ENCODE measurements at places on chromosomes 7 and 10. TPM values are rescaled to one million over a fixed set of nuclear protein-coding genes. Genes with fewer than 3 reads are reported as not detected.

DNA sequence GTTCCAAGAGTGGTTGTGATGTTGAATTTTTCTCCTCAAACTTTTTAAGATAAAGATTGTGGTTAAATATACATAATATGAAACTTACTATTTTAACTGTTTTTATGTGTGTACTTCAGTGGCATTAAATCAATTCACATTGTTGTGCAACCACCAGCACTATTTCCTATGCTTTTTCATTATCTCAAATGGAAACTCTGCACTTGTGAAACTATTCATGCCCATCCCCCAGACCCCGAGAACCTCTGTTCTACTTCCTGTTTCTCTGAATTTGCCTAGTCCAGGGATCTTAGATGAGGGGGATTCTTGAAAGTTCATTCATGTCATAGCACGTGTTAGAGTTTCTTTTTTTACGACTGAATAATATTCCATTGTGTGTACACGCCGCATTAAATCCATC, 67.0 kb downstream of the WDR37 start:
- H3K36me3 ChIP-seq: peaks cover 17% of the 10 kb centered on the region
- no peak overlapping the region for H3K4me3 ChIP-seq
- H3K4me1 ChIP-seq: no peaks in the 10 kb centered on the region
- DNase-seq: no peak
- no peaks in the 10 kb centered on the region for H3K27me3 ChIP-seq
- no peak overlapping the region for H3K27ac ChIP-seq

DNA sequence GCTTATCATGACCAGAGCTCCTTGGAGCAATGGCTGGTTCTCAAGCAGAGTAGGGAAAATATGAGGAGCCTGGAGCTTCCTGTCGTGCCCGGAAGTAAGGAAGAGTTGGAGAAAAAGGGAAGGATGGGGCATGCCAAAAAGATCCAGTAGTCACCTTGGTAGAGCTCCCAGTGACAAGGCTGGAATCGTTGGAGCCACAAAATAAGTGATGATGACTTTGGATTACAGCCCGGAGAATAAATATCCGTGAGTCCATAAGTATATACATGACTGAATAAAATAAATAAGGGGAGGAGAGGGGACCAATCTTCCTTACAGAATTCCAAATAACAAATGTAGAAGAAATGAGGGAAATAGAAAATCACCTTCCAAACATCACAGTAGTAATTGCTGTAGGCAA, 29.3 kb downstream of the LMTK2 start:
- H3K4me3 ChIP-seq: no peak overlapping the region
- H3K27me3 ChIP-seq: no peaks in the 10 kb centered on the region
- H3K4me1 ChIP-seq: peaks cover 10% of the 10 kb centered on the region
- DNase-seq: no peak
- no peak overlapping the region for H3K27ac ChIP-seq

DNA sequence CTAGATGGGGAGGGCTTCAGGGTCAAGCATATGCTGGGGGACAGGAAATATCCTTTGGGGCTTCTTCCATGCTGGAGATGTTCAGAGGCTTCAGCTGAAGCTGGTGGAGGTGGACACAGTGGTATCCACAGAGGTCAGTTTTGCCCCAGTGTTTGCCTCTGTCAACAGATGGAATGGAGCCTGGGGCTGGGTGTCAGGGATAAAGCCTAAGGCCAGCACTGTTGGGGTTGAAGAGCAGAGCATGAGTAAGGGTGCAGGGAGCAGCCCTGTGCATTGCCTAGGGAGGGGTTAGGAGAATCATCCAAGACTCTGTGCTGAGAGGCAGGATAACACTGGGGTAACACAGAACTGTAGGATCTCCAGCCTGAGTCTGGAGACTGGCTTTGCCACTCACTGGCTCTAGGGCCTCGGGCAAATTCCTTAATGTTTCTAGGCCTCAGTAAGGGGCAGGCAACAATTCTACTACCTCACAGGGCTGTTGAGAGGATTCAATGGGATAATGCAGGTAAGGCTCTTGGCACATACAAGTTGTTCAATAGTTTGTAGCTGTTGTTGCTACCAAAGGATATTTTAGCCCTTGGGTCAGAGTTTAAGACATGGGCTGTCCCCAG, 21.8 kb upstream of the MYL7 start:
- no peaks in the 10 kb centered on the region for H3K36me3 ChIP-seq
- no peaks in the 10 kb centered on the region for H3K4me1 ChIP-seq
- no peak overlapping the region for H3K27ac ChIP-seq
- no peak overlapping the region for H3K4me3 ChIP-seq

DNA sequence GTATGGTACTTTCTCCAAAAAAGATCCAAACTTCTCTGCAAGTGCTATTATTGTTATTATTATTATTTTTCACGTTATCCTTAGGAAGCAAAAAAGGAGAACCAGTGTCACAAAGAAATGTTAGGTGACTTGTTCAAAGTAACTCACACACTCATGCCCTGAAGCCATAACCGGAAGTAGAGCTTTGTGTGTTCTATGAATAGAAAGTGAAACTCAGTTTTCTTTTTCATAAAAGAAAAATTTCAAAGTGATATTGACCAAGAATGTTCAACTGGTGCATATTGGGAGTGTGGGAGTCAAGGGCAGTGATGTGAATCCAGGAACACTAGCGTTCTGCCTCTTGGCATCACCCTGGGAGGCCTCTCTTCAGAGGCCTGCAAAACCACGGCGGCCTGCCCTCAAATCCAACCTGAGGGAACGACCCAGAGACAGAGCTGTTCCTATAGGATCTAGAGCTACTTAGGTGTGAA, 106.1 kb downstream of the PRKCQ start:
- DNase-seq: peak; percentile 38
- no peaks in the 10 kb centered on the region for H3K36me3 ChIP-seq
- H3K4me3 ChIP-seq: no peak overlapping the region

ADAM22 gene
- 0.94 TPM for polyA plus RNA-seq

DNA sequence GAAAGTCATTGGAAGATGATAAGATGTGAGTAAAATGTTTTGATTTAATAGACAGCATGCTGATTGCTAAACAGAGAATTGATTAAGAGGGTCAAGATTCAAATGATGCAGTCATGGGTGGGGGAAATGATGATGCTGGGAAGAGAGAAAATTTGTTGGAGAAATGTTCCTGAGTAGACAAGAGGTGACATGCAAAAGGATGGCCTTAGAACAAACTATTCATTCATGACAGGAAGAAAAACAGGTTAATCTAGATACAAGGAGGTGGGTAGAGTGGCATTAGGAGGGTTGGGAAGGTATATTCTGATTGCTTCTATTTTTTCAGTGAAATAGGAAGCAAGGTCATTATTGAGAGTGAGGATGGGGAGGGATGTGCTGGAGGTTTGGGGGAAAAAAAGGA, 146.7 kb downstream of the SEM1 start:
- H3K36me3 ChIP-seq: no peaks in the 10 kb centered on the region
- no peaks in the 10 kb centered on the region for H3K27me3 ChIP-seq
- H3K4me1 ChIP-seq: no peaks in the 10 kb centered on the region
- no peak for DNase-seq
- no peak overlapping the region for H3K4me3 ChIP-seq
- no peak overlapping the region for H3K27ac ChIP-seq

DNA sequence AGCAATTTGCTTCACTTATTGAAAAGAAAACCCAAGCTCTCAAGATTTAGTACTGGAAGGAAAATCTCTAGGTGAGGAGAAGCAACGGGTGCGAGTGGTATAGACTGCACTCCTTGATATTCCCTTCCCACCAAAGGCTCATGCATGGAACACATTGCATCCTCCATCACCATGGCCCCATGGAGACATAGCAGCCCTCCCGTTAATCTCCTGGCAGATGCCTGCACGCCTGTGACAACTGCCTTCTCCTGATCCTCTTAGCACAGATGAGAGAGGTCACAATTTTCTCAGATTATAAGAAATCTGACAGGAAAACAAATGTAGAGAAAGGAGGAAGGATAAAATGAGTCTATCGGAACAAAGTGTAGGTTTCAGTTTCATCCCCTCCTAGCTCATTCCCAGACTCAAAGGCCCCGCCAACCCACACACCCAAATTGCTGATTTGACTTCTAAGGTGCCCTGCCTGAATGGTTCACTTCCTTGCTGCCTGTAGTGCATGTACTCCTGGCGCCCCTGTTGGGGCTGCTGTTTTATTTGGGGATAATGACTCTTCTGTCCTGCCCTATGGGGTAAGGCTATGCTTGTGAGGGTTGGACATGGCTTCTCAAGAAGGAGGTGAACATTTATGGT, 50.0 kb downstream of the PLXNA4 start:
- H3K27me3 ChIP-seq: no peaks in the 10 kb centered on the region
- DNase-seq: no peak
- H3K36me3 ChIP-seq: no peaks in the 10 kb centered on the region

- peak overlapping the region; percentile 52 for H3K27ac ChIP-seq
- H3K4me3 ChIP-seq: no peak overlapping the region
- no peaks in the 10 kb centered on the region for H3K27me3 ChIP-seq
- DNase-seq: peak; percentile 79
These were observed 62.8 kb upstream of the MYL10 start for GRCh38 chr7:101691822-101692384.

- H3K36me3 ChIP-seq: peaks cover 2% of the 10 kb centered on the region
- H3K27ac ChIP-seq: no peak overlapping the region
- no peaks in the 10 kb centered on the region for H3K4me1 ChIP-seq
- H3K27me3 ChIP-seq: no peaks in the 10 kb centered on the region
- no peak overlapping the region for H3K4me3 ChIP-seq
- DNase-seq: no peak
These were observed 65.8 kb downstream of the SLC18A2 start for GRCh38 chr10:117306674-117307073.

DNA sequence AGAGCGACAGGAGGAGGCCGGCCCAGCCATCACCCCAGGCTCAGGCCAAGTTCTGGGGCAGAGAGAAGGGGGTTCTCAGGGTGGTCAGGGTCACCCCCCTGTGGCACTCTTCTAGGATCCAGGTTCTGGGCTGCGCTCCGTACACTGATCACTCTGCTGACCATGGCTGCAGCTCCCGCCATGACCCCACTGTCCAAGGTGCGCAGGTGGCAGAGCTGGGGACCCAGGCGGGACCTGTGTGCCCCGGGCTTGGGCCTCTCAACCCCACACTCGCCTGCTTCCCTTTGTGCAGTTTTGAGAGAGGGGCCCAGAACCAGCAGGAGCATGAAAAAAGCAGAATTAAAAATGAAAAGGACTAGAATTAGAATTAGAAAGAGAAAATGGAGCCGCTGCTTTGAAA, 227.1 kb downstream of the FANK1 start:
- no peak for DNase-seq
- no peaks in the 10 kb centered on the region for H3K27me3 ChIP-seq
- no peak overlapping the region for H3K27ac ChIP-seq
- no peaks in the 10 kb centered on the region for H3K36me3 ChIP-seq
- H3K4me3 ChIP-seq: no peak overlapping the region

GRCh38 chr7:15376600-15376999, 185.2 kb downstream of the AGMO start:
- H3K4me1 ChIP-seq: no peaks in the 10 kb centered on the region
- H3K27ac ChIP-seq: no peak overlapping the region
- H3K4me3 ChIP-seq: no peak overlapping the region
- no peak for DNase-seq
- no peaks in the 10 kb centered on the region for H3K36me3 ChIP-seq
- H3K27me3 ChIP-seq: no peaks in the 10 kb centered on the region

AOAH gene
- polyA plus RNA-seq: 20.4 TPM

DNA sequence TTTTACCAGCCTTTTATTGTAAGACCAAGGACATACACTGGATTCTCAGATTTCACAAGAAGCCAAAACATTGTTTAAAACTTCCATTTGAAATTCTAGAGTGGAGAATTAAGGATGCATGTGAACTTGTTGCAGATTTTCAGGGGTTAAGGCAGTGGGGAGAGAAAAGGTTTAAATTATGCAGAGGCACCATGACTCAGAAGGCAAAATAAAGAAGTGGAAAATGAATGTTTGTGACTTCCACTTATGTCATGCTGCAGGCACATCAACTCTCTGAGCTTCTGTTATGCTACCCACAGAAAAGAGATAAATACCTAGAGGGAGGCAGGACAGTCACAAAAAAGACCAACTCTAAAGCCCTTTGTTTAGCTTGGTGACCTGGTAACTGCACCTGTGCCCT, 84.4 kb upstream of the BET1 start:
- no peaks in the 10 kb centered on the region for H3K27me3 ChIP-seq
- H3K36me3 ChIP-seq: no peaks in the 10 kb centered on the region
- no peak for DNase-seq
- H3K4me1 ChIP-seq: no peaks in the 10 kb centered on the region
- no peak overlapping the region for H3K27ac ChIP-seq

TMEM270 gene
- polyA plus RNA-seq: not detected
